Stimulated activated CD4-positive, alpha-beta T cell treated with anti-CD3 and anti-CD28 coated beads, TNF-alpha, amount 100 ng/mL, for 24 hours (primary cell): ENCODE measurements at places on chromosomes 12 and 14.

- peak; percentile 18 for DNase-seq
These were observed 69.3 kb upstream of the USP15 start for GRCh38 chr12:62190689-62191490.

- DNase-seq = no peak
These were observed 9.8 kb upstream of the PNMA1 start for GRCh38 chr14:73723797-73724661.

- DNase-seq = no peak
These were observed 362.1 kb upstream of the STXBP6 start for GRCh38 chr14:25411781-25412757.

GRCh38 chr14:80017795-80018194 lies 193.5 kb downstream of the DIO2 start:
- no peak for DNase-seq

DNA sequence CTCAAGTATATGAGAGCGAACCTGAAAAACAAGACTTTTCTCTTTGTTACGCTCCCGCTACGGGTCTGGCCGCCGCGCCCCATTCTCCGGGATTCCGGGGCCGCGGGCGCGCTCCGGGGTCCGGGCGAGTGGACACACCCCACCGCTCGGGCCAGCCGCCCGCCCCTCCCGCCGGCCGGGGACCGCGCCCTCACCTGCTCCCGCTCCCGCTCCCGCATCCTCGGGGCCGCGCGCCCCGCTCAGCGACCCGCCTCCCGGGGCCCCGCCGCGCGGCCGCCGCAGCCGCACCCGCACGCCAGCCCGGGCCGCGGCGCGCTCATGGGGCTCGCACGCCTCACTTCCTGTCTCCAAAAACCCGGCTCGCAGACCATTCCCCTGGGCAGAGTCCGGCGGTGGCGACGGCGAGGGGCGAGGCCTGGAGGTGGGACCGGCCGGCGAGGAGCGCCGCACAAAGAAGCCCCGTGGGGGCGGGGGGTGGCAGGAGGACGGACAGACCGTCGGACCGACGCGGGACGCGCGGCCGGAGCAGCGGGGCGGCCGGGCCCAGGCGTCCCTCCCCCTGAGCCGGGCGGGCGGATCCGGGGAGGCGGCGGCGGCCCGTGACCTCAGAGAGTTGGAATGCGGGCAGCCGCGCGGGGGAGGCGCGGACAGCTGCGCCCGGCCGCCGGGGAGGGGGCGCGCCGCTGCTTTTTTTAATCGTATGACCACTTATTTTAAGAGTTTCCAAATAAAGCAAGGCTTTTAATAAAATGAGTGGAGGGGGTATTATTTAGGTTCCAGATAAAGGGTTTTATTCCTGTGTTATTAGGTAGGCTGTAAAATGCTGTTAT lies at the start of gene PTPN21:
PTPN21 (minus strand) TSS at position 551 of the 830 bp plus-strand sequence. CDS start 4,590 bp downstream, outside the sequence.
- DNase-seq = no peak

DNA sequence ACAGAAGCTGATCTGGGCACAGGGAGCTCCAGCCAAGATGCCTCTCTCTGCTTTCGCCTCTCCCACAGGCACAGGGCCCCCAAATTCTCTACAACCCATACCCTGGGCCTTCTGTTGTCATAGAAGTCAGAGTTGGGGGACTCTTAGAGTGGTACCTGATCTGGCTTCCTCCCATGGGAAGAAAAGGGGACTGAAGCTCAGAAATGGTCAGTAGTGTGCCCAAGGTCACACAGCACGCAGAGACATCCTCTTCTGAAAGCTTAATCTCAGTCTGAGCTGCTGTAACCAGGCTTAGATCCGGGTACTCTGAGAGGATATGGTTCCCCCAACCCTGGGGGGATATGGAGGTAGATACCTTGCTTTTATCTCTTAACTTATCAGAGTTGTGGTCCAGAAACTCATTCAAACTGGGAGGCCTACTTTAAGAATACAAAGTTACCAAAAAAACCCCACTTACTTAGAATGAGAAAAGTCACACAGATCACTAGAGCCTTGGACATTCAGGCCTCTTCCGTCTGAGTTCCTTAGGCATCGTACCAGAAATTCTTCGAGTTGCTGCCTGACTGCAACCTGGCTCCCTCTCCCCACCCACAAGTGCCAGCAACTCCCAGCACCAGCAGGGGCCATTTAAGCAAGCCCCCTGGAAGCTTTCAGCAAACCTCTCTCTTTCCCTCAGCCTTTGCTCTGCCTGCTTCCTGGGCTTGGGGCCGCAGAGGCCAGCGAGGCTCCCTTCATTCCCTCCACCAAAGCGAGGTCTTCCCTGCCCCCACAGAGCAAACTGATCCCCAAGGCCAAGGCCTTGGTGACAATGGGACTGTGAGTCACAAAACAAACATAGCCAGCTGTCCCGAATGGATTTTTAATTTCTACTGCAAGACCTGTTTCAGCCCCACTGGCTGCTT lies 13.9 kb downstream of the KRT7 start:
- DNase-seq = no peak

- DNase-seq = no peak
These were observed 486.5 kb downstream of the ZFP36L1 start for GRCh38 chr14:68306265-68306933.

DNA sequence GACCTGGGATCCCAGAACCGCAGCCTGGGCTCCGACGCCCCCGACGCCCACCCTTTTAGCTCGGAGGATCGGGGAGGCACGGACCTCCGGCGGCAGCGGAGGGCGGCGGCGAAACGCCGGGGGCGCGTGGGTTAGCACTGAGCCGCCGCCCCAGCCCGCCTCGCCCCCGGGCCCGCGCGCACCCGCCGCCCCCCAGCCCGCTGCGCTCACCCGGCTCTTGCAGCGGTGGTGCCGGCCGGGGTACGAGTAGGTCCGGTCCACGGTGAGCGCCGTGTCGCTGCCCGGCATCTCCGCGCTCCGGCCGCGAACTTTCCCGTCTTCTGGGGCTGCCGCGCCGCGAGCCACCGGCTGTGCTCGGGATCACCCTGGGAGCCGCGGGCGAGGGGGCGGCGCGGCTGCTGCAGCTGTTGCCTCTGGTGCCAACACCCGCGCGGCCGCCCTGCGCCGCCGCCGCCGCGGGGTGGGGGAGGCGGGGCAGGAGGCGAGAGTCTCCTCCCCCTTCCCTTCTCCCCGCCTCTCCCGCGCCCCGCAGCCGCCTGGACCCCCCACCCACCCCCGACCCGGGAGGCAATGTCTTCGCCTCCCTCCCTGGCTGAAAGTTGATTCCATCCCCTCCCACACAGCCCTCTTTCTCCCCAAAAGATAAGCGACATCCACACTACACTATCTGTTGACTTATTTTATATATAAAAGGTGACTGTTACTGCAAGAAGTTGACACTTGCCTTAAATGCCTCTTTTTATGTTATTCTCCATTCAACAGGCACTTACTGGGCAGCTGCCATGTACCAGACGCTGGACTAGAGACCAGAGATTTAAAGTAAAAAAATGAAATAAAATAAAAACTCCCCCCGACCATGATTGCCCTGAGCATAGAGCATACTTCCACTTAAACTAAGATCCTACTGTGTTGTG lies at the start of gene TMCC3:
TMCC3 (minus strand) TSS at position 415 of the 914 bp plus-strand sequence; CDS start at position 288, 127 bp downstream.
- no peak for DNase-seq

GRCh38 chr14:68182492-68182891 lies 362.9 kb downstream of the RAD51B start:
- no peak for DNase-seq

DNA sequence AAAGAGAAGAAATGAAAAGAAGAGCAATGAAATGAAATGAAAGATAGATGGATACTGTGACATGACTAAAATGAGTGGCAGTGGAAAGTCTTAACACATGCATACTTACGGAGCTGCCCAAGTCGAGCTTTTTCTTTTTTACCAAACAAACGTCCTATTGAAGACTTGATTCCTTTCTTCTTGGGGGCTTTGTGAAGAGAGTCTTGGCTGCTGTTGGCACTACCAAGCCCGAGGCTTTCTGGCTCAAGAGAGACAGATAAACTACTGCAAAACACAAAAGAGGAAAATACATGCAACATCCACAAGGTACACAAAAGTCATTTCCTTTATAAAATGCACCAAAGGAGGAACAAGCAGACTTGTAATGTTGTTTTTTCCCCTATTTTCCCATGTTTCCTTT lies 261.2 kb downstream of the ACSS3 start:
- no peak for DNase-seq

GRCh38 chr14:60064491-60065072 lies 27.1 kb upstream of the PCNX4 start:
- no peak for DNase-seq

DNA sequence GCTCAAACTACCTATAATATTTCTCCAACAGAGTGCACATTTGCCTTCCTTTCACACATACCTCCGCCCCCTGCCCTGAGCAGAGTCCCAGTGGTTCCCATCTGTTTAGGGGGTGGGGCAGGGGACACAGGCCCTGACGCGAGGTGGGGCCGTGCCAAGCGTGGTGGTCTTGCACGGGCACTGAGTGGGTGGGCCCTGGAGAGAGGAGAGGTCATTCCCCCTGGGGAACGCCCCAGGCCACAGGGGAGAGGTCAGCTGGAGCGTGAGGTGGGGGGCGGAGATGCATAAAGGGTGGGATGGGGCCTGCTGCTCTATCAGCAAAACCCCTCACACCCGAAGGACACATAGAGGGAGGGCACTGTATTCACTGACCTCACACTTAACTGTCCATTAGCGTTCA lies 441.9 kb downstream of the TMEM121 start:
- no peak for DNase-seq

GRCh38 chr14:58876608-58877007 lies 238.8 kb downstream of the DACT1 start:
- no peak for DNase-seq

GRCh38 chr12:66548338-66549049 lies 130.4 kb downstream of the GRIP1 start:
- DNase-seq = no peak

- no peak for DNase-seq
These were observed 15.7 kb downstream of the TBC1D30 start for GRCh38 chr12:64840119-64840518.

DNA sequence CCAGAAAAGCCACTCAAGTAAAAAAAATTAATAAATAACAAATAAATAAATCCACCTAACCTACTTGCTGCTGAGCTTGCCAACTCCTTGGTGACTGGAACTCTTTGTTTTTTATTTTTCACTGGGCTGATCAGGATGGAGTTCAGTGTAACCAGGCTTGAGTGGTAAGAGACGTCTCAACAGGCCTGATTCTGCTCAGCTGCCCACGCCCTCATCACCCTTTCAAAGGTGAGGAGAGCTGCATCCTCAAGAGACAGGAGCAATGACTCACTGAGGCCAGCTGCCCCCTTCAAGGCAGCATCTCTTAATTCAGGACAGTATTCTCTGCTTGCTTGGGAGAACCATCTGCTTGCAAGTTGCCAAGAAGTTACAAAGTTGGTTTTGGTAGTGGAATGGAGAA lies 111.9 kb upstream of the CPM start:
- no peak for DNase-seq

DNA sequence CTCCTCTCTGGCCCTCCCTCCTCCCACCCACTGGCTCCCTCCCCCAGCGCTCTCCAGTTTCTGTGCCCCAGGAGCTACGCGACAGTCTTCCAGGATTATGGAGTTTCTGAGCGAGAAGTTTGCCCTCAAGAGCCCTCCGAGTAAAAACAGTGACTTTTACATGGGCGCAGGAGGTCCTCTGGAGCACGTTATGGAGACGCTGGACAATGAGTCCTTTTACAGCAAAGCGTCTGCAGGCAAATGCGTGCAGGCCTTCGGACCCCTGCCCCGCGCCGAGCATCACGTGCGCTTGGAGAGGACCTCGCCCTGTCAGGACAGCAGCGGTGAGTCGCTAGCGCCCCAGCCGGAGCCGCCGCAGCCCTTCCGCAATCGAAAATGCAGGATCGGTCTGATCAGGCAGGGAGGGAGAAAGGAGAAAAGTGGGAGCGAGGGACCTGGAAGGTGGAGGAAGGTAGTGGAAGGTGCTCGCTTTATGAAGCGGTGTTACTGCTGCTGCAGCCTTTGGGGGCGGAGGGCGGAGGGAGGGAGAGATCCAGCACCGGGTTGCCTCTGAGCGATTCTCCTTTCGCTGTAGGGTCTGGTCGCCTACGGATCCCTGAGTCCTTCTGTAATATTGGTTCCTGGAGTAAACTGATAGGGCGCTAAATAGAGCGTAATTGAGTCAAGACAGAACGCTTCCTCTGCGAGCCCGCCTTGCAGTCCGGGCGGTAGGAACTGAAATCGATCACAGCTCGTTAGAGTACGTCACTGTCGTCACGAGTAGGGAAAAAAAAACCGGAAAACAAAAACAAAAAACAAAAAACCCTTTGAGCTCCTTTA lies at the start of gene ALX1:
ALX1 (plus strand) TSS at position 56 of the 819 bp plus-strand sequence; CDS start at position 98, 42 bp downstream.
- DNase-seq = no peak

DNA sequence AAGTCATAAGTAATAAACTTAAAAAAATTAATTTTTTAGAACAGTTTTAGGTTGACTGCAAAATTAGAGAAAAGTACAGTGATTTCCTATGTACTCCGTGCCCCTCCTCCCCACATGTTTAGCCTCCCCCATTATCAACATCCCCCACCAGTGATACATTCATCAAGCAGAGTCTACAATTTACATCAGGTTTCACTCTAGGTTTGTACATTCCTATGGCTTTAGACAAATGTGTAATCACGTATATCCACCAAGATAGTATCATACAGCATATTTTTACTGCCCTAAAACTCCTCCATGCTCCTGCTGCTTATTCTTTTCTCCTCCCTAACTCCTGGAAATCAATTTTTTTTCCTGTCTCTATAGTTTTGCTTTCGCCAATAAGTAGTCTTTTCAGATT lies 438.7 kb downstream of the LRFN5 start:
- no peak for DNase-seq

DNA sequence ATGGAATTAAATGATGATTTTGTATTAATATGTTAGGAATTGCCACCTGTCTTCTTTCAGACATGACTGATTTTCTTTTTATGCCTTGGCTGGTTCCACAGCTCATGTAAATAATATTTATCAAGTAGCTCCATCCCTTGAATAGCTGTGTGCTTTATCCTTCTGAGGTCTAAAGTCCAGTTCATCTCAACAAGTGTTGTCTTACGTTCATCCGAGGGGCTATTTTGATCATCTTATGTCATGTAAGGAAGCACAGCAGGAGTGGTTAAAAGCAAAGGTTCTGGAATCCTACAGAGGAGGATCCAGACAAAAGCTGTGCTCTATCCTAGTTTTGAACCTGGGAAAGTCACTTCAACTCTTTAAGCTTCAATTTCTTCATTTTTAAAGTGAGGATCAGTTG lies 123.7 kb upstream of the ATP2B1 start:
- DNase-seq = no peak

GRCh38 chr14:35349496-35350365 lies 54.8 kb downstream of the NFKBIA start:
- no peak for DNase-seq

DNA sequence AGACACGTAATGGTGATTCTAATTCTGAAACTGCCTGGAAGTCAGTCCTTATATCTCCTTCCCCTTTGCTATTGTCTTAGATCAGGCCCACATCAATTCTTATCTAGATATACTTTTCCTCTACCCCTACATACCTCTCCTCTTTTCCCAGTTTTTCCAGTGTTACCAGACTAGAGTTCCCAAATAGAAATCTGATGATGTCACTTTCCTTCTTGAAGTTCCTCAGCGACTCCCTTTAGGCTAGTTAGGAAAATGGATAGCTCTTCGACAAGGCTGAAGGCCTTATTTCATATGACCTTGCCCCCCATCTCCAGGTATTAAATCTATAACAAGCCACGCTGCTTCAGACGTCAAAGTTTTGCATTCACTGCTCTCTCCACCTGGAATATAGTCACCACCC lies 201.1 kb upstream of the ATP2B1 start:
- no peak for DNase-seq
